A673 (cell line): ENCODE measurements at places on chromosomes 6 and 20. TPM values are rescaled to one million over a fixed set of nuclear protein-coding genes. Genes with fewer than 3 reads are reported as not detected.

The VSTM2L gene
- 23.3 and 23.5 TPM in 2 replicates for total RNA-seq

The NCOA6 gene
- 39.9 and 41.2 TPM in 2 replicates for total RNA-seq

The ISM1 gene
- total RNA-seq: 0.11 TPM in 1 of 2 replicates, not detected in the other

The C6orf58 gene
- total RNA-seq: 0.64 and 1.1 TPM in 2 replicates

The MUC22 gene
- not detected in 2 replicates for total RNA-seq

The IFNGR1 gene
- total RNA-seq: 18.4 and 19.3 TPM in 2 replicates

The MAP3K5 gene
- 4.9 and 5.4 TPM in 2 replicates for total RNA-seq

The ZGPAT gene
- 28.2 and 28.3 TPM in 2 replicates for total RNA-seq

The ELOVL4 gene
- total RNA-seq: 7.0 and 7.9 TPM in 2 replicates

The ME1 gene
- 78.3 and 78.8 TPM in 2 replicates for total RNA-seq

The FAM209B gene
- 0.45 and 0.81 TPM in 2 replicates for total RNA-seq

The RBM38 gene
- 51.7 and 52.7 TPM in 2 replicates for total RNA-seq

The DPPA5 gene
- total RNA-seq: not detected in 2 replicates

The NMBR gene
- total RNA-seq: not detected in 2 replicates

The NKAPL gene
- total RNA-seq: not detected in 2 replicates

The TBXT gene
- total RNA-seq: not detected in 2 replicates

The PDE7B gene
- not detected in 2 replicates for total RNA-seq

The BPIFB4 gene
- total RNA-seq: not detected in 2 replicates

The MYLK4 gene
- 0.13 and 0.39 TPM in 2 replicates for total RNA-seq

The PROKR2 gene
- not detected in 2 replicates for total RNA-seq

The XKR7 gene
- total RNA-seq: 0.04 TPM in 1 of 2 replicates, not detected in the other

The BPI gene
- not detected in 2 replicates for total RNA-seq

The TENT5A gene
- 36.9 and 37.1 TPM in 2 replicates for total RNA-seq

The CTCFL gene
- total RNA-seq: 0.90 and 1.6 TPM in 2 replicates

The BMP5 gene
- 0.49 and 0.98 TPM in 2 replicates for total RNA-seq

The PACSIN1 gene
- 0.13 TPM in 1 of 2 replicates, not detected in the other for total RNA-seq

The SH3BGRL2 gene
- 12.0 and 13.5 TPM in 2 replicates for total RNA-seq

The GABRR2 gene
- total RNA-seq: 0.67 and 0.74 TPM in 2 replicates

The PPP1R16B gene
- 0.13 and 0.17 TPM in 2 replicates for total RNA-seq

The CPNE5 gene
- total RNA-seq: 0.13 and 0.48 TPM in 2 replicates

The CDYL gene
- 57.6 and 66.6 TPM in 2 replicates for total RNA-seq

The ASIP gene
- total RNA-seq: 0.74 TPM in 1 of 2 replicates, not detected in the other

The OR2H1 gene
- not detected in 2 replicates for total RNA-seq

The EEF1A2 gene
- 7.5 and 13.7 TPM in 2 replicates for total RNA-seq

The ENPP4 gene
- 0.31 and 0.34 TPM in 2 replicates for total RNA-seq

The ADA gene
- total RNA-seq: 19.3 and 27.2 TPM in 2 replicates

The GRIK2 gene
- total RNA-seq: 62.1 and 65.6 TPM in 2 replicates

The DLK2 gene
- total RNA-seq: 0.37 and 0.67 TPM in 2 replicates

The CDH26 gene
- total RNA-seq: 0.58 and 0.66 TPM in 2 replicates

The SIRPD gene
- not detected in 2 replicates for total RNA-seq

The HUS1B gene
- 0.88 and 0.92 TPM in 2 replicates for total RNA-seq

The IRF4 gene
- total RNA-seq: 0.07 and 0.37 TPM in 2 replicates

The SLC35A1 gene
- 11.5 and 13.0 TPM in 2 replicates for total RNA-seq

The MEI4 gene
- not detected in 2 replicates for total RNA-seq

The SPDEF gene
- 0.22 TPM in 1 of 2 replicates, not detected in the other for total RNA-seq
